ENCODE measurements at places on chromosomes 11 and 22.
A peak's percentile ranks its signal among the peaks of the same experiment; 100 is the strongest.

DNA sequence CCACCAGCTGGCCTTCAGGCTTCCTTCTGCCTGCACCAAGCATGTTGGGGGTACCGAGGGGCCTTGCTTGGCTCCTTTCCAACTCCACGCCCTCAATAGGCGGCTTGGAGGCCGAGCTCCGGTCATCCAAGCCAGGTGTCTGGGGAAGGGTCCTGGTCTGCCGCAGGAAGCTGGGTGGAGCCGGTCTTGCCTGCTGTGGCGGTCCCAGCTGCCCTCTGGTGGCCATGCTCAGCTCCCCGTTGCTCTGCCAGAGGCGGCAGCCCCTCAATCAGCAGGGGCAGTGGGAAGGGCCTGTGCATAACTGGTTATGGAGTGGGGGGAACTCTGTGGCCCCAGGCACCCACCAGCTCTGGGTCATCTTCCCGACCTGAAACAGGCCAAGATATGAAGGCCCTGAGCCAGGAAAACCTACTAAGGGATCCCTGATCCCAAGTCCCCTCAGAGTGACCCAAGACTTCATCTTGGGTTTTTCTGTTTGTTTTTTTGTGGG is 3.2 kb downstream of the ARVCF start:
- DNase-seq: no peak

- DNase-seq: no peak
These were observed 948 bp upstream of the MRTFA start for GRCh38 chr22:40637183-40638150.

DNA sequence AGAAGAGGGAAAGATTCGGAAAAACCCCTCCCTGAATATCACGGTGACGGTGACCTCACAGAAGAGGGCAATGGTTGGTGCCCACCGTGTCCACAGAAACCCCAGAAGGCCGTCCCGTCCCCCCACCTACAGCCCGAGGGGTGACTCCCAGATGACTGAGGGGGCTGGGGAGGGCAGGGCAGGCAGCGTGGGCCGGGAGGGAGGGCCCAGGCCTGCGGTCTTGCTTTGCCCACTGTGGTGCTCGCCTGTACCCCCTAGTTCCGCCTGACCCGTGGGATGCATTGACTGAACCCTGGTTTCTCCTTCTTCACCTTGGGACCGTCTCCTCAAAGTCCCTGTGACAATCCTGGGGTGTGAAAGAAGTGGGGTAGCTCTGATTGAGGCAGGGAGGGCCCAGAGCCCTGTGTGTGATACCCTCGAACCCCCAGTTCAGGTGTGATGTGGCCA is 526.7 kb downstream of the BRD1 start:
- no peak for DNase-seq

GRCh38 chr11:26045082-26045481 is 286.8 kb upstream of the ANO3 start:
- DNase-seq: no peak

GRCh38 chr11:67054346-67054835 is 2.3 kb upstream of the RHOD start:
- DNase-seq: peak; percentile 97

DNA sequence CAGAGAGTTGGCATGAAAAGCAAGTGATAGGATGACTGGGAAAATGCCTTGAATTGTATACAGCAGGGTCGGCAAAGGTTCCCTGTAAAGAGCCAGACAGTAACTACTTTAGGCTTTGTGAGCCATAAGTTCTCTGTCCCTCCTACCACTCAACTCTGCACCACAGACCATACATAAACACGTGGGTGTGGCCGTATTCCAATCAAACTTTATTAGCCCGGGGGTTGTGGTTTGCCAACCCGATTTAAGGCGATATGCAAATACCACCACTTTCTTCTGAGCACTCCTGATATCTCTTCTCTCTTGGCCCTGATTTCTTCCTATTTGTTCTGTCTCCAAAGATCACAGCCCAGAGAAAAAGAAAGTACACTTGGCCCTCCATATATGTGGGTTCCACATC is 87.5 kb downstream of the MN1 start:
- DNase-seq: no peak
